ENCODE measurements at places on chromosomes 13 and 19.
A peak's percentile ranks its signal among the peaks of the same experiment; 100 is the strongest.

DNA sequence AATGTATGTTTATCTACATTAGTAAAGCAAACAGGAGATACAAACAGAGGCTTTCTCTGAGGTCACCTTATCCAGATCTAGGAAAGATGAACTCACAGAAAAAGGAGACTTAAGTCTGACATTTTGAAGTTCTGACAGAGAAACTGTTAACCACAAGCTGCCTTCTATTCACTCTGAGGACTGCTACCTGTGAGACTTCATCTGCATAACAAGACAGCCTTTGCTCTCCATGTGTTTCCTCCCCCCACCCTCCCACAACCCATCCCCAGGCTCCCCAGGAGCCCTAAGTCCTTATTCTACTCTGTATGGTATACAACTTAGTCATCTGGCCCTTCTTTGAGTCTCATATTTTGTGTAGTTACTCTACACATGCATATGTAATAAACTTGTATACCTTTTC lies 699.0 kb downstream of the FGF9 start:
- DNase-seq, result no peak

DNA sequence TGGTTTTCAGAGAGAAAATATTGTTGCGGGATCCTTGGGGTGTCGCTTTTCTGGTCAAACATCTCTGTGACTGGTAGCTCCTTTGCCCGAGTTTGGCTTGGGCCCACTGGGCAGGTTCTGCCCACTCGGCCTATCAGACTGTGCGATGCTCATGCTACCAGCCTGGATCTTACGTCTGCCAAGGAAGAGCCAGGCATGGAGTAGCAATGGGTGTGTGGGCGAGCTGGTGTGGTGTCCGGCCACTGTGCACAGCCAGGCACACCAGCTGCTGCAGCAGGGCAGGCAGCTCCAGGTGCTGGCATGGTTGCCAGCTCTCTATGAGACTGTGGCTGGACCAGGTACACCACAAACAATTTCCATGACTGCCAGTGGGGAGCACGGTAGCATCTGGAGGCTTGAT lies 1351.8 kb upstream of the PCDH20 start:
- peak; percentile 7 for DNase-seq

DNA sequence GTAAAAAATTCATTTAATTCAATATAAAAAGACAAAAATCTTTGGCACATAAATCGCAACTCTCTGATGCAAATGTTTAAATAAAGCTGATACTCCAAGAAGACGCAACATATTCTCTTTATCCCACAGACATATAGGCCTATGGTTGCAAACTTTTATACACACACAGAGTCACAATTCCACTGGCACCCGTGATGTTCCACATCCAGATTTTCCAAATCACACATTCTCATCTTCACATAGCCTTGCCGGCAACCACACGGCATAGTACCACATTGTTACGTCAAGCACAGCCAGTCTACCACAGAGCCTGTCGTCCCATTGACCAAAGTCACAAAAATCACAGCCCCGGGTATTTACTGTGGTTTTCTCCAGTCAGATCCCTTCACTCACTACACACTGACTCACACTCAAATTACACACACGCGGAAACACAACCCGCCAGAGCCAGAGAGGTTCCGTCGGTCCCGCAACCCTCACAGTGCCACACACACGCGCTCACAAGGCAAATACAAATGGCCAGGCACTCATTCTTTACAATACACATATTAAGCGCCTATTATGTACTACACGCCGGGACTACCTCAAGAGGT lies 546 bp upstream of the ZNF546 start:
- DNase-seq, result peak; percentile 58

DNA sequence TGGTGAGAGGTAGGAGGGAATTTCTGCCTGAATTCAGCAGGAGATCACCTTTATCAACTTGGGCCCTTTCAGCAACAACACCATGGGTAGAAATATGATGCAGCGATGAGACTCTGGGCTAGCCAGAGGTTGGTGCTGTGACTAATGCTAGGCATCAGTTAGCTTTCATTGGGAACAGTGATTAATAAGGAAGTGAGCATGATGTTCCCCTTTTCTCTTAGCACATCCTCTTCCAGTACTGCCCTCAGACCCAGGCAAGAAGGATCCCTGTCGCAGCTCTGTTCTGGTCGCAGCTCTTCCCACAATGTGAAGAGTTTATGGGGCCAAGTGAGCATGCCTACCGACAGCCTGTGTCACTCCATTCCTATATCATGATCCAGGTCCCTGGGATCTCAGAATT lies 100.5 kb downstream of the FLT1 start:
- no peak for DNase-seq

- DNase-seq, result no peak
Measured at GRCh38 chr19:49333811-49334288, 1.4 kb upstream of the CD37 start.

DNA sequence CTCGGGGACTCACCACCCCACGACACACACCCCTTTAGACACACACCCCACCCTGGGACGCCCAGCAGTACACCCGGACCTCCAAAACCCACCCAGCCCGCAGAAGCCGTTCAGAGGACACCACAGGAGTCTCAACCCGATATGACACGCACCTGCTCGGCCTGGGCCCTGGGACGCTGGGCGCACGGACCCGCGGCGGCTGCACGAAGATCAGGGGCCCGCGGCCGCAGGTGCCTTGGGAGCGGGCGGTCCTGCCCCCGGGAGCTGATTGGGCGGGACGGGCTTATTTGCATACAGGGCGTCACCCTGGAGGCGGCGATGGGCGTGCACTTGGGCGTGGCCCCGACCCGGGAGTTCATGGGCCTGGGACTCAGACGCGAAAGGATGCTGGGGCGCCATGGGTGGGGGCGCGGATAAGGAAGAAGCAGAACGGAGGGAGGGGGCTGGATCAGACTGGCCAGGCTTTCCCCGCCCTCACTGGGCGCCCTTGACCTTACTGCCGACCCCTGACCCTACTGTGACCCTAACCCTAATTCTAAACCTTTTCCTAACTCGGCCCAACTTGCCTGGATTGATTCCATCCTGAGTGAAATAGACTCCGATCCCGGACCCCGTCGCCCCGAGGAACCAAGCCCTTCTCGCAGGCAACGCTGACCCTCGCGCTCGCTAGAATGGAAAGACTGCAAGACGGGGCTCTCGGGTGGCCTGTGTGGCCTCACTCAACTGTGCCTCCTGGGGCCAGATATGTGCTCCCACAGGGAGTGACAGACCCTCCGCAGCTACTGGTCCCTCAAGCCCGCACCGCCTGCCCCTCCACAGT lies at the start of gene MEF2B:
Gene MEF2B (minus strand): TSS at position 211 of the 820 bp plus-strand sequence. CDS start 19,528 bp downstream, outside the sequence.
- DNase-seq, result peak; percentile 93

- no peak for DNase-seq
Measured at GRCh38 chr13:112582263-112582662, 5.7 kb downstream of the TUBGCP3 start.

GRCh38 chr13:77779552-77780272 lies 82.2 kb downstream of the SLAIN1 start:
- DNase-seq, result peak; percentile 69

- no peak for DNase-seq
Measured at GRCh38 chr13:70905035-70905434, 796.8 kb upstream of the KLHL1 start.

- DNase-seq, result peak; percentile 26
Measured at GRCh38 chr19:45455707-45456499, 11.9 kb upstream of the FOSB start.

DNA sequence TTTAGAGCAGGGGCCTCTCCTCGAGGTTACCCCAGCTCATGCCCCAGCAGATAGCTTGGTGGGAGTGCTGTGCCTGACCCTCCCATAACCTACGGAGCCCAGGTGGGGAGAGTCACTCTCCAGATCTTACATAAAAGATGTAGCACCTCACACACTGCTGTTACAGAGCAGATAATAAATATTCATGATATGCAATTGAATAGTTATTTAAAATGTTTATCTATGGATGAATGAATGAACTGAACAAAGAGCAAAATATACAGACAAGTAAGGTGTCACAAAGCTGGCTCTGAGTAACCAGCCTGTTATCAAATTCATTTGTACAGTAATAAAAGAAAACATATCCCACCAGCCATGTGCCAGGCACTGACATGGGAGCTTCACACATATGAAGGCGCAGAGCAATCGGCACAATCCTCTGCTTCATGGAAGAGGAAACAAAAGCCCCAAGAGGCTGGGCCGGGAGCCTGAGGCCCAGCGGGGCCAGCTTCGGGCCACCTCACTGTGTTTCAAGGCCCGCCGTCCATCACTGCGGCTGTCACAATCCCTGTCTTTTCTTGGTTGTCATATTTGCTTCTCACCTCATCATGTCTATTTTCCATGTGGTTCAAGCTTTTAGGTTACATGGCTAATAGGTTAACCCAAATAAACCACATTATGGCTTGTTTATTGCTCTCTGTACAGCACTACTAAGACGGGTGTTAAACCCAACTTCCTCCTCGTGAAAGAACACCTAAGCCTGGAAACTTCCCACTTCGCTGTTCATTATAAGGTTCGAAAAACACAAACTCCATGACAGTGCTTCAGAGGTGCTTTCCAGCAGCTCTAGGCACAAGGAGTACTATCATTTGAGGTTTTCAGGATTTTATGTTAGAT lies 78.4 kb downstream of the IRS2 start:
- DNase-seq, result no peak

- no peak for DNase-seq
Measured at GRCh38 chr19:22945560-22945959, 57.4 kb downstream of the ZNF728 start.

GRCh38 chr13:99665711-99666110 lies 164.4 kb downstream of the TM9SF2 start:
- no peak for DNase-seq

- no peak for DNase-seq
Measured at GRCh38 chr13:113864273-113864890, 506 bp upstream of the GAS6 start.

DNA sequence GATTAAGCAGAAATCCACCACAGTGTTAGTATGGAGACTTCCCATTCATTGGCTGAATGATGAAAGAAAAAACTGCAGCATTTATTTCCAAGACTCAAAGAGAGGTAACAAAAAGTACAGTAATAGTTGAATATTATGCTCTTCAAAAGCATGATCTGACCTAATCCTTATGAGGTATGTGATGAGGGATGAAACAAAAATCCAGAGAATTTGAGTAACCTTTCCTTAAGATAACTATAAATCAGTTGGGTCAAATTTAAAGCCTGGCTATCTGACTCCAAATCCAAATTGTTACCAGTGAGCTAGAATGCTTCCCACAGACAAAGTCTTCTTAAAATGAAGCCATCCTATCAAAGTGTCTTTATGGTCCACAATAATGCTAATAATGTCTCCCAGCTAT lies 38.1 kb downstream of the NUFIP1 start:
- DNase-seq, result no peak

GRCh38 chr19:10195199-10195519 lies 406 bp upstream of the DNMT1 start:
- no peak for DNase-seq

DNA sequence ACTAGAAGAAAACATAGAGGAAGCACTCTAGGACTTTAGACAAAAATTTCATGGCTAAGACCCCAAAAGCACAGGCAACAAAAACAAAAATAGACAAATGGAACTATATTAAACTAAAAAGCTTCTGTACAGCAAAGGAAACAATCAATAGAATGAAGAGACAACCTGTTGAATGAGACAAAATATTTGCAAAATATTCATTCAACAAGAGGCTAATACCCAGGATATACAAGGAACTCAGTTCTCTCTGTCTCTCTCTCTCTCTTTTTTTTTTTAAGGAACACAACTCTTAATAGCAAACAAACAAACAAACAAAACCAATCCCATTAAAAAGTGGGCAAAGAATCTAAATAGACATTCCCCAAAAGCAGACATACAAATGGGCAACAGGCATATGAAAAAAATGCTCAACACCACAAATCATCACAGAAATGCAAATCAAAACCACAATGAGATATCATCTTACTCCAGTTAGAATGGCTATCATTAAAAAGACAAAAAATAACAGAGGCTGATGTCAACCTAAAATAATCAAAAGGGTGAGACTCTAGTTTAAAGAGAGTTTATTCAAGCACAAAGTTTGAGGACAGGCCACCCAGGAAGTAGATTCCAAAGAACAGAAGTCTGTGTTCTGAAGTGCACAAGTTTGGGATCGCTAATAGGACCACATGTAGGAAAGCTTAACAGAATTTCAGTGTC lies 27.1 kb upstream of the SLC7A9 start:
- no peak for DNase-seq

DNA sequence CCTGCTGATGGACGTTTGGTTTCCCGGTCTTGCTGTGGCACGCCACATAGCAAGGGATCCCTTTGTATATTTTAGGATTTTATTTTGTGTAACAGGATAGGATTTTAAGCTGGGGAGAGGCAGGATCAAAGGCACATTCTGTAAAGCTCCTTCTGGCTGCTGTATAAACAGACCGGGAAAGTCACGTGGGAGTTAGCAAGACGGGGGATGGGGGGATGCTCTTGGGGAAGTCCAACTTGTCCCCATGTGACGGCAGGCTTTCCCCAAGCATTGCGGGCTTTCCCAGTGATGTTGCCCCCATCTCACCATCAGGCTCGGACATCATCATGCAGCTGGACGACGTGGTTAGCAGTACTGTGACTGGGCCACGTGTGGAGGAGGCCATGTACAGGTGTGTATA lies 5.8 kb downstream of the QTRT1 start:
- no peak for DNase-seq

GRCh38 chr13:108572782-108573211 lies 56.6 kb upstream of the MYO16 start:
- no peak for DNase-seq

DNA sequence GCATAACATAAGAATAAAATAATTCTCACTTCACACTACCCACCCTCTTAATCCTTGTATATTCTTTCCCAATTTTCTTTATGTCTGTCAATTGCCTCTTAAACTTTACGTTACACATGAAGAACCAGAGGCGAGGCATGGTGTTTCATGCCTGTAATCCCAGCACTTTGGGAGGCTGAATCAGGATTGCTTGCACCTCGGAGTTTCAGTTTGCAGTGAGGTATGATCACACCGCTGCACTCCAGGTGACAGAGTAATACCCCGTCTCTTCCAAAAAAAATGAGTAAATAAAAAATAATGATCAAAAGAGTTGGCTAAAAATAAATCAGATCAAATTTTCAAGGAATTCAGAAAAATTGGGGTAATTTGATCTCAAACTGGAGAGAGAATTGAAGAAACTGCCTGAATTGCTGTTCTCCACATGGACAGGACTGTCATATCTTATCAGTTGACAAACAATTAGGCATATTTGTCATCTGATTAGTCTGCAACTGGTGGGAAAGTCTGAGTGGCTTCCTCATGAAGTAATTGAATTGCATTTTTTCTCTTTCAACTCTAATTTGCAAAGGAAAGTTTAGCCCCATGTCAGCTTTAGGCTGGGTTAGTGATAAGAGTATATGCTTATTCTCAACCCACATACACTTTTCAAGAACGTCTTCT lies 302.9 kb downstream of the ITGBL1 start:
- DNase-seq, result peak; percentile 15

Data from NCI-H146 (cell line).